ENCODE measurements at places on chromosomes 16 and 17. TPM values are rescaled to one million over a fixed set of nuclear protein-coding genes. Genes with fewer than 3 reads are reported as not detected.

DNA sequence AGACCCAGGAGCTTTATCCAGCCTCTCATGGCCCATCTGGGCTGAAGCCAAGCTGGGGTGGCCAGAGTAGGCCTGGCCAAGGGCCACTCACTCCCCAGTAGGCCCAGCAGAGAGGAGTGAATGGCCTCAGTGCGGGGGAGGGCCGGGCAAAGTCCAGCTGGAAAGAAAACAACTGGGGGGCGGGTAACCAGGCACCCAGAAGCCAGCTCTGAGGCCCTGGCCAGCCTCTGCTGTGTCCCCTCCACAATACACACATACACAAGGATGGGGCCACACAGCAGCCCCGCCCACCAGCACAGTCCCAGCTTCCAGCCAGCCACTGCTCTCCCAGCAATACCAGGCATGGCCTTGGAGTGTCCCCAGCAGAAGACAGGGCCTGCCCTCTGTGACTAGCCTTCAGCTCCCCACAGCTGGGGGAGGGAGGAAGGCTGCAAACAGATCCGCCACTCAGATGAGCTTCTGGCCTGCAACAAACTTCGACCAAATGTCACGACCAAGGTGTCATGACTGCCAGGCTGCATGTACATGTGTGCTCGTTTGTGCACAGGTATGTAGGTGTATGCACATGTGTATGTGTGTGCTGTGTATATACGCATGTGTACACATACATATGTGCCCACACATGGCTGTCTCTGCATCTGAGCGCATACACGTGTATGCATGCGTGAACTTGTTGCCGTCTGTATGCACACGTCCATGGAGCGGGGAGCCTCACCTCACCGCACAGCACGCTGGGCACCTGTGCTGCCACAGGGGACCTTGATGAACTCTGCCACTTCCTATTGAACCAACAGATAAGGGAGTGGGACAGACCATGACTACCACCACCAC is 5.0 kb downstream of the CARHSP1 start:
- peak; percentile 42 for ATAC-seq

DNA sequence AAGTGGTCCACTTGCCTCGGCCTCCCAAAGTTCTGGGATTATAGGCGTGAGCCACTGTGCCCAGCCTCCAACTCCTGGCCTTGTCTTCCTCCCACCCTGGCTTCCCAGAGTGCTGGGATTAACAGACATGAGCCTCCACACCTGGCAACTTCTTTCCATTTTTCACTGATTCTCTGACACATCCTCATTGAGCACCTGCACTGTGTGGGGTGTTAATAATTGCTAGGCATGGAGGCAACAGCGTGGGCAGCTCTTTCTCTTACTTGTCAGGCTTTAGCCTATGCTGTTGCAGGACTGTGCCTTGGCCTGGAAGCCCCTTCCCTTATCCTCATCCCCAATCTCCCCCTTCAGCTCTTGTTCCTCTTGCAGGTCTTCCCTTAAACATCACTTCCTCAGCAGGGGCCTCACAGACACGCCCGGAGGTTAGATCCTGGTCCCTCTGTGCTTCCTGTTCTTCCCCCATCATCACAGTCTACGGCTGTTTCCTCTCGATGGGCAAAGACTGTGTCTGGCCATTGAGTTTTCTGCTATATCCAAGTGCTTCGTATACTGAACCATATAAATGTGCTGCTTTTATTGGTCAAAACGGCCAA is 7.9 kb downstream of the QPRT start:
- no peak for ATAC-seq

DNA sequence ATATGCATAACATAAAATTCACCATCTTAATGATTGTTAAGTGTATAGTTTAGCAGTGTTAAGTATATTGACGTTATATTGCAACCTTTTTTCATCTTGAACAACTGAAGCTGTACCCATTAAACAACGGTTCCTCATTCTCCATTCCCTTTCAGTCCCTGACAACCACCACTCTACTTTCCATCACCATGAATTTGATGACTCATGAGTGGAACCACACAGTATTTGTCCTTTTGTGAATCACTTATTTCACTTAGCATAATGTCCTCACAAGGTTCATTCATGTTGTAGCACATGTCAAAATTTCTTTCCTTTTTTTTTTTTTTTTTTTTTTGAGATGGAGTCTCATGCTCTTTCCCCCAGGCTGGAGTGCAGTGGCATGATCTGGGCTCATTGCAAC is 46.0 kb downstream of the HOXB1 start:
- ATAC-seq, result peak; percentile 47

TNP2 gene
- total RNA-seq, result not detected

GRCh38 chr17:44826123-44826790 is 3.8 kb downstream of the GJC1 start:
- no peak for ATAC-seq

- peak; percentile 51 for ATAC-seq
Observed at GRCh38 chr17:79174905-79175856, 100.6 kb downstream of the ENGASE start.

GRCh38 chr16:11727796-11728543 is 14.7 kb downstream of the TXNDC11 start:
- no peak for ATAC-seq

GRCh38 chr17:82193520-82194220 is 19.0 kb downstream of the CCDC57 start:
- peak; percentile 48 for ATAC-seq

RNF222 gene
- total RNA-seq, result 10.8 TPM

GRCh38 chr17:19319771-19320505 is 42.6 kb downstream of the B9D1 start:
- ATAC-seq, result no peak

GRCh38 chr17:7437950-7438614 is 1.2 kb upstream of the FGF11 start:
- ATAC-seq, result peak; percentile 3

RPRML gene
- not detected for total RNA-seq

DNA sequence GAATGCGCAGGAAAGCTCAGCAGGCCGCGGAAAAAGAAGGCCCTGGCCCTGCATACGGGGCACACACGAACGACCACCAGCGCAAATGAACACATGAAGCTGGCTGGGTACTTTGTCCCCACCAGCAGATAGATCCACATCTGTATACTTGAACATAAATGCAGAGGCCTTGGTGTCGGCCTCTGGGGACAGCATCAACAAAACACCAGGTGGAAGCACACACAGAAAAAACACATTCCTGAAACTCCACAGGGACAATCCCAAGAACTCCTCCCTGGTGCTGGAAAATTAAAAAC is 606 bp upstream of the ZBTB4 start:
- no peak for ATAC-seq

DNA sequence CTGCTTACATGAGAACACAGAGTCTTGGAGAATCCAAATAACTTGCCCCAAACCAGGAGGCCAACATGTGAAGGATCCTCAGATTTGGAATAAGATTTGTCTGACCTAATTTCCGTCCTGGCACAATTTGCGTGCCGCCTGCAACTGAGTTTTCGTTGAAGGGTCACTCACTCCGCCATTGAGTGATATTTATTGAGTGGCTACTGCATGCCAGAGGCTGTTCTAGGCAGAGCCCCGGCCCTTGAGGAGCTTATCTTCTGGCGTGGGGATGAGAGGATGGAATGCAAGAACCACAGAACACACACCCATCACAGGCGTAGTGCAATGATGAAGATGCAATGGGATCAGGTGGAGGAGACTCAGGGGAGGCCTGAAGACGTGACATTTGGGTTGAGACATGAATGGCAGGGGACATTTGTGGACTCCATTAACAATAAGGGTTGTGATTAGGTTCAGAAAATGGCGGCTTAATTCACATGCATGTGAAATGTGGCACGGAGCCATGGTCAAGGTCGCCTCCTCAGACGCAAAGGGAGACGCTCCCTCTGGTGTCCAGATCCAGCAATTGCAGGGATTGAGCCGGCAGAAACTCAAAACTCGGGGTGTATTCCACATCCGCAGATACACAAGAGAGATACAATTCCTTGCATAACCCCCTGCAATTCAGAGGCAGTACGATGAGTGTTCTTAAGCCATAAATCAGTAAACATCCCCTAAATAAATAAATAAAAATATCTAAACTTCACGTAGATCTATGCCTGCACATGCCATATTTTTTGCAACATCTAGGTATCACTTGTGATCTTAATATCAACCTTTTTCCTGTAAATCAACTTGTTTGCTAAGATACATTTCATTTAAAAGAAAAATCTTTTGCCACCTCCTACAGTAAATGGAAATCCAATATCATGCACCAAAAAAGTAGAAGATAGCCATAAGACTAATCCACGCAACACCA is 57.9 kb upstream of the CACNG4 start:
- peak; percentile 61 for ATAC-seq

- ATAC-seq, result no peak
Observed at GRCh38 chr16:85300406-85300968, 188.2 kb upstream of the CIBAR2 start.

GRCh38 chr16:22161999-22162655 is at the start of gene SDR42E2:
TSS of gene SDR42E2 (plus strand) at chr16:22162506. CDS start at chr16:22165583, 3,077 bp downstream.
- ATAC-seq, result no peak

DNA sequence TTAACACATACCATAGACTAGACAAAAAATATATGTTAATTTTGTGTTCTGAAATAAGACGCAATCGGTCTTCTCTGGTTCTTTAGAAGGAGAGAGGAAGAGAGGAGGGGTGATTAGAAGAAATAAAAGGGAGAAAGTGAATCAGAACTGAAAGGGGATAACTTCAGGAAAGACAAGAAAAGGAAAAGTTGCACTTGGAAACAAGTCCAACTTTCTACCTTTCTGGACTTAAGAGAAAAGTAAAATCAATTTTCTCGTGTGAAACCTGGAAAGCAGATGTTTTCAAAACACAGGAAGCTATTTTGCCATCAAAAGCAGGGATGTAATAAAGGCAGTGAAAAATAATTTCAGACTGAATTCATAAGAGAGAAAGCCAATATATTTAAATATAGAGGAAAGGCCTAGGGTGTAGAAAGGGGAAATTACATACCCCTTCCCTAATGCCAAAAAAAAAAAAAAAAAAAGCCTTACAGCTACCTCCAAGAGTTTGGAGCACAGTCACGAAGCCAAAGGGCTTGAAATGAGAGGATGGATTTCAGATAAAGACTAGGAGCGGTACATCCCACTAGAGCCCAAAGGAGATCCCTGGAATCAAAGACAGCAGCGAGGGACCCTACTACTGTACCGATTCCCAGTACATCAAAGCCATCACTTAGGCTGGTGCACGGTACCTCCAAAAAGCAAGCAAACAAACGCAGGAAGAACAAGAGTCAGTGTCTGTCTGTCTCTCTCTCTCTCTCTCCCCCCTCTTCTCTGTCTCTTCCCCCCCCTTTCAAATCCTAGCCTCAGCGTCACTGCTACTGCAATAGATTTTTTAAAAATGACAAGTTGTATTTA is 12.1 kb upstream of the ZFHX3 start:
- ATAC-seq, result no peak

DNA sequence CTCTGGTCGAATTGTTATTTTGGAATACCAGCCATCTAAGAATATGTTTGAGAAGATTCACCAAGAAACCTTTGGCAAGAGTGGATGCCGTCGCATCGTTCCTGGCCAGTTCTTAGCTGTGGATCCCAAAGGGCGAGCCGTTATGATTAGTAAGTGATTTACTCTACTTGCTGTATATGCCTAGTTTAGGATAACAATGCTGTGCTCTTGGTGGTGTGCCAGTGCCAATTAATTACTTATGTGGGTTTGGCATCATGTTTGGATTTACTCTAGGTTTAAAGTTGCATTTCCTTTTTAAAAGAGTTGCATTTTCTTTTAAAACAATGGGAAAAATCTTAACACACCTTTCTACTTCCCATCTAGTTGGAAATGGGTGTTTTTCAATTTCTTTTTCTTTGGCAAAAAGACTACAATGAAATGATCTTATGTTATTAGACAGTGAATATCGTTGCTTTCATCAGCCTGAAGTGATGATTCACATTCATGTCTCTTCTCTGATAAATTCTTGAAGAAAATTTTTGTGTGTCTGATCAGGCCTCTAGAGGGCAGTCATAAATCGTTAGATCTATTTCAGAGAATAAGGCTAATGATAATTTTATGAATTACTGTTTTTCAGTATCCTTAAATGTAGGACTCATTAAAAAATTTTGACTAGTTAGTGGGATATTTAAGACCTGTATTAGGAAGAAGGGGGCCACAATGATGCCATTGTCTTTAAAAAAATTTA is 5.6 kb downstream of the SF3B3 start:
- ATAC-seq, result peak; percentile 55

DNA sequence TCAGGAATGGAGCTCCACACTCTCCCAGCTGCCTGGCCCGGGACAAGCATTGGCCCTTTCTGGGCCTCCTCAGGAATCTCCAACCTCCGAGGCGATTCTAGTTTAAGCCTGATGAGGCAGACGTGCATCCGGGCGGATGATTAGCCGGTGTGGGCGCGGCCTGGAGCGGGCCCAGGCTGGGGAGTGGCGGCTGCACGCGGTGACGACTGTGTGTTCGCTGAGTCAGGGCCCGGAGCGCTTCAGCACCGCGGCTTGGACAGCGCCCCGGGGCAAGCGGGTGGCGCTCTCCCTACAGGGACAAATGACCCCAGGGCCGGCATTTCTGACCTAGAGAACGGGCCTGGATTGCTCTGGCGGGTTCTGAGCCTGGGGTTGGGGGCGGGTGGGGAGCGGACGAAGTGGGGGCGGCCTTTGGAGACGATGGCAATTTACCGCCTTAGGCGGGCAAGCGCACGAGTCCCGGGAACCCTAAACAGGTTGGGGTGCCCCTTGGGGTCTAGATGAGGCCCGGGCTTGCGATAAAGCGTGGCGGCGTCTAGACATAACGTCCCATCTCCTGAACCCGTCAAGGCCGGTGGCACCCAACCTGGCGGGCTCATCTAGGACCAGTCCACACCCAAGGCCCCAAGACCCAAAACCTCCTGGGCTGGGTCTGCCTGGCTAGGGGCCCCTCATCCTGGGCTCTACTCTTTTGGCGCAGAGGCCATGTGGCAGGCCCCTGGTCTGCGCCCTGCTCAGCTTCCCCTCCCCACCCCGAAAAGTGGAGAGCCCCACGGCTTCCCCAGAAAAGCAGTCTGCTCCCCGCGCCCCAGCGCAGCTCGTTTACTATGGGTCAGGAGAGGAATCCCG is 22.3 kb upstream of the ZNHIT3 start:
- ATAC-seq, result peak; percentile 98

DNA sequence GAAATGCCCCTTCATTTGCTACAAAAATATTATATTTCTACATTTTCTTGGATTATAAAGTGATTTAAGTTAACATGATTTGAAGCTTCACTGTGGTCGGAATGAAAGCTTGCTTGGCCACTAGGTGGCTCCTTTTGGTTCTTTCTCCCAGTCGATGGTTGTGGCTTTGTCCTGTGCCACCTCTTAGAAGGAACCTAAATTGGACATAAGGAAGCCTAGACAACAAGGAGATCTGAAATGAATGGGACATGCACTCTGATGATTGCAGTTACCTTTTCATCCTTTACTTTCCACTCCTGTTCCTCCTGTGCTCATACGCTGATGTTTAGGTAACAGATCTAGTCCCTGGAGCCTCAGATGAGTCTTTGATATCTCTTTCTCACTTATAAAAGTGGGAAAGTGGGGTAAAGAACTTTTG is 39.2 kb downstream of the FTO start:
- no peak for ATAC-seq

Data from esophagus mucosa (tissue), 1 donor.